DND-41 (cell line): ENCODE measurements at places on chromosomes 5 and 9.

DNA sequence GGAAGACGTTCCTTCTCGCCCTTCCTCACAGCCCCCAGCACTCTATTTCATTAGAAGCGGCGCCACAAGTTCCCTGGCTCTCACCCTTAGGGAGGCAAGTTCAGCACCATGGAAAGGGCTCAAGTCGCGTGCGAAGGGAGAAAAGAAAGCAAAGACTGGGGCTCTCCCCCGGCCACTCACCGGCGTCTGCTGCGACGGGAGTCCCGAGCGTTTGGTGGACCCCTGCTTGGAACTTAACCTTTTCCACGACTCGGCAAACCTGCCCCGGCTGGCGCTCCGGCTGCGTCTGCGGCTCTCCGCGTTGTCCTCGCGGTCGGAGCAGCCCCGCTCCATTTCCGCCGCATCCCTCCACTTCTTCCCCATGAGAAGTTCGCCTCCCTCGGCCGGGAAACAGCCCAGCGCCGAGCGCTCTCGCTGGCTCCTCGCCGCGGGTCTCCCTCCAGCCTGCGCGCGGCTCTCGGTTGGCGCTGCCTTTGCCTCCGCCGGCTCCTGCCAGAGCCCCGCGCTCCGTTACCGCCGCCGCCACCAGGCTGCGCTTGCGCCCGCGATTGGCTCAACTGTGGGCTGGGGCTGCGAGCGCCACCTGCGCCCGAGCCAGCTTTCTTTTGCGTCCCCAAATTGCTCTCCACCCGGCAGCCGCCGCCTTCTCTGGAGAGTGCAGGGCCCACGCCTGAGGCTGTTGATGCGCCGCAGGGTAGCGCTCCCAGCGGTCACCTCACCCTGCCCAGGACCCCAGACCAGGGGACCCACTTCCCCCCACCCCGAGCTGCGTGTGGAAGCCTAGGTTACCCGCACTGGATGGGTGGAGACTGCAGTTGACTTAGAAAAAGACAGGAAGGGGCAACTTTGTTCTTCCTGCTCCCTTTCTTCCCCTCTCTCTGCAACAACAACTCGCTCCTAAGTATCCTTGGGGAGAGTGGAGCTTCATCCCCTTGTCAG is 321.6 kb downstream of the CEMIP2 start:
- H3K36me3 ChIP-seq = no peaks in the 10 kb centered on the region
- H3K27me3 ChIP-seq = no peaks in the 10 kb centered on the region
- H3K4me1 ChIP-seq = no peaks in the 10 kb centered on the region

DNA sequence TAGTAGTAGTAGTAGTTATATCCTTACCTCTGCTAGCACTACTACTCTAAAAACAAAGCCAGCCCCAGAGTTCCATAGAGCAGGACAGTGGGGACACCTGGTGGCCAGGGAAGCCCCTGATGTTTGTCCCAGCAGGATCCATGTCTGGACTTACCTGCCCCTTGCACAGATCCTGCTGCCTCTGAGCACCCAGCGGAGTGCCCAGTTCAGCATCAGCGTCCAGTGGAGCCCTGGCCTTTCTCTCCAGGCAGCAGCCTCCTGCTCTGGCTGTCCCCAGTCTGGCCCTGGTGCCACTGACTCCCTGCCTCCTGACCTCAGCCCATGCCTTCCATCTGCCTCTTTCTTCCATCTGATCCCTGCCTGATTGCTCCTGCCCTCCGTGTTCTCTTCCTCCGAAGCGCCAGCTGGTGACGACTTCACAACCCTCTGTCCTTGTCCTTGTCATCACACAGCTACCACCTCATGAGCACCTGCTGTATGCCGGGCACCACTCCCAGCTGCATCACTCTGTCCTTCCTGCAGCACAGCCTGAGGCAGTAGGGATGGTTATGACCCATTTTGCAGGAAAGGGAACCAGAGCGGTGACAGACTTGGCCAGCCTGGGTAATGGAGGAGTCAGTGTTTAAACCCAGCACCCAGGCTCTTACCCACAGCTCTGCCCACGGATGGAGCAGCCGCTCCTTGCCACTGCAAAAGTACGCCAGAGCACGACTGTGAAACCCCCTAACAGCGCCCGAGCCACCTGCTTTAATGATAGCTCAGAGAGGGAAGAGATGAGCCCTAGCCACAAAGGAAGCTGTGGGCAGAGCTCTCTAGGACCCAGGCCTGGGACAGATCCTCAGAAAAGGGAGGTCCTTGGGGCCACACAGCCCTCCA is 11.5 kb downstream of the SARDH start:
- peaks cover 13% of the 10 kb centered on the region for H3K4me1 ChIP-seq
- no peaks in the 10 kb centered on the region for H3K36me3 ChIP-seq
- no peaks in the 10 kb centered on the region for H3K27me3 ChIP-seq
- DNase-seq = peak; percentile 59

GRCh38 chr9:130242270-130243014 is 23.1 kb upstream of the HMCN2 start:
- H3K27me3 ChIP-seq = no peaks in the 10 kb centered on the region
- no peak overlapping the region for H3K4me3 ChIP-seq
- H3K27ac ChIP-seq = no peak overlapping the region
- DNase-seq = no peak
- H3K36me3 ChIP-seq = no peaks in the 10 kb centered on the region

DNA sequence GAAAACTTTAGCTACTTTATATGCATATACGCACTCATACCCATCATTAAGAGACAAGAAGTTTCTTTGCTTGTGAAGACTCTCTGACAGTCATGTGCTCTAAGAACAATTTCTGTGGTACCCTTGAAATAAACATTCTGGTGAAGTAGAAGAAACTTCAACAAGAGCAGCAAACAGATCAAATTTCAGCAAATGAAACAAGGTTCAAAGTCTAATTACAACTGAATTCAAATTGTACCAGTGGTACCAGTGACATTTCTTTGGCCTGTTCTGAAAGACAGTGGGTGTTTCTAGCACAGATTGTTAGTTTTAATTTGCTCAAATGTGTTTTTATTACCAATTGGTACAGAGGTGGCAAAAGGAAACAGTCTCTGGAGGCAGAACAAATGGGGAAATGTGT is 391.0 kb downstream of the CHSY3 start:
- H3K4me3 ChIP-seq = no peak overlapping the region
- no peak for DNase-seq
- no peaks in the 10 kb centered on the region for H3K4me1 ChIP-seq
- H3K27me3 ChIP-seq = no peaks in the 10 kb centered on the region
- no peak overlapping the region for H3K27ac ChIP-seq

- no peak for DNase-seq
- H3K27ac ChIP-seq = no peak overlapping the region
- no peaks in the 10 kb centered on the region for H3K27me3 ChIP-seq
- H3K4me1 ChIP-seq = no peaks in the 10 kb centered on the region
- H3K36me3 ChIP-seq = no peaks in the 10 kb centered on the region
- H3K4me3 ChIP-seq = no peak overlapping the region
Observed at GRCh38 chr5:166980666-166981065, 1310.8 kb upstream of the WWC1 start.

DNA sequence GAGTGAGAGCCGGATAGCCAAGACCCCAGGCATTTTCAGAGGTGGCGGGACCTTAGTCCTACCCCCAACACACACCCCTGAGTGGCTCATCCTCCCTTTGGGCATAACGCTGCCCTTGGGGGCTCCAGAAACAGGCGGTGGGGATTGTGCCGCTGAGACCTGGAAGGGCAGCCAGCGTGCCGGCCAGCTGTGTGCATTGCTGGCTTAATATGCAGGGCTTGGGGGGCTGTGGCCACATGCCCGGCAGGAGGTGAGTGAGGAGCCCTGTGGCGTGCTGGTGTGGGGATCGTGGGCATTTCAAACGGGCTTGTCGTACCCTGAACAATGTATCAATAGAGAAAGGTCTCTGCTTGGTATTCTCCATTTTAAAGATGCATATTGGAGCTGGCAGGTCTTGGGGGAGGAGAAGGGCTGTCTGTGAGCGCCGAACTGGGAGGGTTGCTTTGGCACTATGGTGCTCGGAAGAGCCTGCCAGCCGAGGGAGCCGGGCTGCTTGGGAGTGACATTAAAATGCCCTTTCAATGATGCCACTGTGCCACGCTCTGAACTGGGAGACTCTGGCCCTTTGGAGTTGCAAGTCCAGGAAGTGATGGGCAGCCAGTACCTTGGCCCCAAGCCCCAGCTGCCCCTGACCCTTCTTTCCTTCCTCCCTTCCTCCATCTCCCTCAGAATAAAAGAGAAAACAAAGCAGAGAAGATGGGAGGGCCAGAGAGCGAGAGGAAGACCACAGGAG is 11.2 kb upstream of the OLFM1 start:
- no peaks in the 10 kb centered on the region for H3K27me3 ChIP-seq
- H3K4me1 ChIP-seq = no peaks in the 10 kb centered on the region
- DNase-seq = no peak
- no peak overlapping the region for H3K4me3 ChIP-seq

DNA sequence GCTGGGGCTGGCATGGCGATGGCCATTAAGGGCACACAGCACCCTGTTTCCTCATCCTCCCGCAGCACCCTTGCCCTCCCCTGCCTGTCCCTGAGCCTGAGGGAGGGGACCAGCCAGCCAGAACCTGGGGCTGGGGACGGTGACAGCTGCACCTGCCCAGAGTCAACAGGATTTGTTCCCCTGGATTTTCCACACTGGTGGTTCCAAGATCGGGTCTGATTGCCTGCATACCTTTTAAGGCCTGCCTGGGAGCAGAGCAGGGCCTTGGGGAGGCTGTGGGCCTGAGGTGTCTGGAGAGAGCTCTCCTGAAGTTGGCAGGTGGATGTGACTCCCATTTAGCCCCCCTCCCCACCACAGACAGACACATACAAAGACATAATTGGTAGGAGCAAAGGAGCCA is 61.0 kb upstream of the C5orf58 start:
- H3K4me1 ChIP-seq = no peaks in the 10 kb centered on the region
- no peaks in the 10 kb centered on the region for H3K36me3 ChIP-seq
- no peaks in the 10 kb centered on the region for H3K27me3 ChIP-seq
- H3K4me3 ChIP-seq = no peak overlapping the region
- no peak overlapping the region for H3K27ac ChIP-seq

GRCh38 chr9:29126783-29127182 is 1553.5 kb upstream of the C9orf72 start:
- no peak overlapping the region for H3K27ac ChIP-seq
- DNase-seq = no peak
- H3K4me1 ChIP-seq = no peaks in the 10 kb centered on the region
- no peaks in the 10 kb centered on the region for H3K36me3 ChIP-seq
- no peaks in the 10 kb centered on the region for H3K27me3 ChIP-seq

GRCh38 chr9:89442501-89442978 is 55.4 kb downstream of the SEMA4D start:
- no peaks in the 10 kb centered on the region for H3K27me3 ChIP-seq
- no peak overlapping the region for H3K4me3 ChIP-seq
- H3K27ac ChIP-seq = no peak overlapping the region
- H3K36me3 ChIP-seq = peaks cover 84% of the 10 kb centered on the region

DNA sequence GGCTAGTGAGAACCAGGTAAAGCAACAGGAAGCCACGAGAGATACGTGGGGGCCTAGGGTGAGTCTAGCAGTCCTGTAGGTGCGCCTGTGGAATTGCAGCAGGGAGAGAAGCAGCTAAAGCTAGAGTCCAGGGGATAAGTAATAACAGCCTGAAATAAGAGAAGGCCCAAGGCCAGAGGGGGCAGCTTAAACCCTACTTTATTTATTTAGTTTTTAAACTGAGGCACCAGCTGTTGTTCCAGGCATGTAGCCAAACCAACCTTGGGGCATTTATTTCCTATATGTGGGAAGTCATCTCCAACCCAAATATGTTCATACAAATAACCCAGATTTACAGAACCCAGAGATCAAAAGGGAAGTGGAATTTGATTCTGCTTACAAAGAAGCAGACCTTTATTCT is 93.5 kb downstream of the GLDC start:
- H3K27me3 ChIP-seq = no peaks in the 10 kb centered on the region
- DNase-seq = no peak
- H3K27ac ChIP-seq = no peak overlapping the region
- H3K4me3 ChIP-seq = no peak overlapping the region
- H3K36me3 ChIP-seq = no peaks in the 10 kb centered on the region

DNA sequence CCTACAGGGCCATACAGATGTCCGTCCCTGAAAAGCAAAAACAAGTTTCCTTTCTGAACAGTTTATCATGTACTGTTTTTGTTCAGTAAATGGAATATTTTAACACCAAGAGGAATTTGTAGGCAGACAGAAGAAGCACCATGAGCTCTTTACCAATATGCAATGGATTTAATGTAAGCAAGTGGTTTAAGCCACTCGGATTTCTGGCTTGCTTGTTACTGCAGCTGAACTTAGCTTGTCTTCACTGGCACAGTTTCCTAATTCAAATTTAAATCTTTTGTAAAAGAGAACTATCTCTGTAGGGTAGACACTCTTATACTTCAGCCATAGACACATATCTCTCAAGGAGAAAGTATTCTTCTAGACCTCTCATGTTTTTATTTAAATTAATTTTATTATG is 12.7 kb upstream of the EBF1 start:
- no peaks in the 10 kb centered on the region for H3K4me1 ChIP-seq
- no peaks in the 10 kb centered on the region for H3K36me3 ChIP-seq
- no peak for DNase-seq
- no peaks in the 10 kb centered on the region for H3K27me3 ChIP-seq
- no peak overlapping the region for H3K4me3 ChIP-seq
- no peak overlapping the region for H3K27ac ChIP-seq

DNA sequence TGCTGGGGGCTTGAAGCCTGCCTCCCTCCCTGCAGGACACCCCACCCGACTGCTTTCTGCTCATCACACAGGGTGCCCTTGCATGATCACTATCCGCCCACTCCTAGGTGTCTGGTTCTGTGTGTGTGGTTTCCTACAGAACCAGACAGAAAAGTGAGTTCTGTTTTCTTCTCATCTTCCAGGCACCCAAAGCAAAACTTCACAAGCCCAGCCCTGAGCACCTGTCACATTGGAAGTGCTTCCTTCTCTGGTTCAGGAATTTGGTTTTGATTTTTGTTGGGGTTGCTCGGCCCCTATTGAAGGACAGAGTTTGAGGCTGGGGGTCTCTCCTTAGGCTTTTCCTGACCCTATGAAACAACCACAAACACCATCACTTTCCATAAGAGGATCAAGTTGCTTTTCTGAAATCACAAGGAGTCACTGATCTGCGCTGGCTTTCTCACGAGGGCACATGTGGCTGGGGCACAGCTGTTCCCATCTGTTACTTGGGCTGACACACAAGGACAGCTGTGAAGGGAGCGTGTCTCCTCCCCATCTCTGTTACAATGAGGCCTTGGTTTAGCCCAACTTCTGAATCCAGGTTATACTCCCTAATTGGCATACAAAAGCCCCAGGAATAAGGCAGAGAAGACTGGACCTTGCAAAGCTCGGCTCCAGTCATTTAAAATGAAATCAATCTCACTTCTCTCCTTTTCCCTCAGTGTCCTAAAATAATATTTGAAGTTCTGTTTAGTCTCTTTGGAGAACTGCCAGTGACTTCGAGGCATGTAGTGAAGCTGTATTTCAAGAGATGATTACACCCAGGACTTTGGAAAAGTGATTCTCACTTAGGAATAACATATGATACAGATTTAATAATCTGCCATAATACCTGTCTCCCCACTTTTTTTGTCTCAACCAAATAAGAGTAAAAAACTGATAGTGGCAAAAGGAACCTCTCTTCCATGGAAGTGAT is 213.1 kb upstream of the GAS1 start:
- H3K27ac ChIP-seq = no peak overlapping the region
- no peak for DNase-seq
- H3K4me1 ChIP-seq = no peaks in the 10 kb centered on the region

GRCh38 chr5:172695232-172696054 is 54.4 kb downstream of the NEURL1B start:
- H3K36me3 ChIP-seq = no peaks in the 10 kb centered on the region
- H3K4me3 ChIP-seq = no peak overlapping the region
- H3K27ac ChIP-seq = no peak overlapping the region
- DNase-seq = peak; percentile 23
- H3K27me3 ChIP-seq = no peaks in the 10 kb centered on the region

- no peaks in the 10 kb centered on the region for H3K4me1 ChIP-seq
- no peak overlapping the region for H3K27ac ChIP-seq
- no peaks in the 10 kb centered on the region for H3K27me3 ChIP-seq
- H3K36me3 ChIP-seq = peaks cover 8% of the 10 kb centered on the region
Observed at GRCh38 chr5:142896325-142897007, 126.3 kb downstream of the ARHGAP26 start.
